ENCODE measurements at places on chromosomes 7 and 10.

DNA sequence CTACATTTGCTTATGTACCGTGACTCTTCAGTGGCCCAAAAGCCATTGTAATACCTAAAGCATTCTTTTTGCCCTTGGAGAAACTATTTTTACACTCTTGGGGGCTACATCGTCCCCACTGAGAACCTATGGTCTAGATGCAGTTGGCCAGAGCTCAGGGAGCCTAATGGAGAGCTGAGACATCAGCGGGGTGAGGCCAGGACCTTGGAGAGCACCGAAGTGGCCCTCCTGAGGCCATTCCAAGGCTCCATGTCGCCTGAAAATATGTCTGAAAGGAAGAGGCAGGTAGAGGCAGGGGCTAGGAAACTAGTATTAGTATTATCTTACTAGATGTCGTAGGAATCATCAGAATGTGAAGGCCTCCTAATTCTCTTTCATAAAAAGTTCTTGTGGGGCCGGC, 4.9 kb downstream of the PKD2L1 start:
- no peak for DNase-seq

DNA sequence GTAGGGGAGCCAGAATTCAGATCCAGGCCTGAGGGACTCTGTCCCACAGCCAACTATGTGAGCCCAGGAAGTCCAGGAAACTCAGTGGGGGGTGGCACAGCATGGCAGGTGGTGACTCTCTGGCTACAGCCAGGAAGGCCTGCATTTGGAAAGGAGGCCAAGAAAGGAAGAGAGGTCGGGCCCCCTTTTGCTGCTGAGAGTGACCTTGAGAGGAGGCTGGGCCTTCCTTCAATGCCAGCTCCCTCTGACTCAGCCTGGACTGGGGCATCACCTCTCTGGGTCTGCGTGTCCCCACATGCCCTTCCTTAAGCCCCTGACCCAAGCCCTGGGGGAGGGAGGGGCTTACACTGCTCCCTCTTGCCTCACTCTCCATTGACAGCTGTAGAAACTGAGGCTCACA, 6.4 kb upstream of the MYL10 start:
- no peak for DNase-seq

GRCh38 chr7:97149843-97150242, 32.3 kb downstream of the SDHAF3 start:
- no peak for DNase-seq

- DNase-seq: no peak
These were observed 191.6 kb downstream of the BICC1 start for GRCh38 chr10:58704226-58704625.

DNA sequence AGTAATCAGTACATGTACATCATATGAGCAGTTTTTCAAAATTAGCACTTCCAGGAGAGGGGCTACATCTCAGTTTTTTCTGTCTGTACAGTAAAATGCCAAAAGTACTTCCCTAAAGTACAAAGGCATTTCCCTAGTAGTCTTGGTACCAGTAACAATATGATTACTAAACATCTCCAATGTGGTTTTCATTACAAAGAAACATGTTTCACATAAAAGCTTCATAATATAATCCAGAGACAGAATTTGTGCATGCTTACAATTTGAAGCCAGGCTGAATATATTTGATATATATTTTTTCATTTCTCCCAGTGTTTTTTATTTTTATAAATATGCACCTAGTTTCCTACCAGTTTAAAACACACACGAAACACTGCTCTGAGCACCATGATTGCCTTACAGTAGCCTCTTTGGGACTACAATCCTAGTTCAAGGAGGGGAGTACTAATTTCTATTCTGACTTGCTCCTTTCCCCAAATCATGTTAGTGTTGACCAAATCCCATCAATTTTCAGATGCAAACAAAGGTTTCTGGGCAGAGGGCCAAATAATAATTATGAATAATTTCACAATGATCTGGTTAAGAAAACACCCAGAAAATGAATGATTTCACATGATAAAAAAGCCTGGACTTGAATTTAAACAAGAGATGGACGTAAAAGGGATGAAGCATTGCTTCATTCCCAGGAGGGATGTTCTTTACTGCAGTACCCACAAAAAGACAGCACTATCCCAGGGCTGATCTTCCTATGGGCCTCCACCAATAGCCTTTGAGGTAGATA, 201.3 kb downstream of the SLC25A13 start:
- no peak for DNase-seq

DNA sequence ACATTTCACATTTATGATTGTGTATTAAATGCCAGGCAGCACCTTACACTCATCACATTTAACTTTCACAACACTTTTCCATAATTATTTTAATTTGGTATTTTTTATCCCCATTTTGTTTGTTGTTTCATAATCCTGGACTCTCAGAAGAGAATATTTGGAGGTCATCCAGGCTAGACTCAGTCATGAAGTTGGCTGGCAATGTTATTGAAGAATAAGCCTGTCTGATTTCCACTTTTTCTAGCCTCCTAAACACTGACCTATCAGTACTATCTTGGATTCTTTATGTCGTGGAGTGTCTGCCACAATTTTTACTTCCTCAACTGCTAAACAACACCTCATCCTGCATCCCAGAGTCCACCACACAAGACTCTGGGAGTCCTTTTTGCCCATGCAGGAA, 372.3 kb upstream of the NRP1 start:
- DNase-seq: no peak

GRCh38 chr10:127168261-127168660, 28.1 kb downstream of the INSYN2A start:
- no peak for DNase-seq

GRCh38 chr10:75530299-75530698, 98.9 kb downstream of the LRMDA start:
- DNase-seq: no peak

- DNase-seq: no peak
These were observed 313.6 kb downstream of the DOCK4 start for GRCh38 chr7:111892588-111892987.

- DNase-seq: no peak
These were observed 24.3 kb downstream of the RGS10 start for GRCh38 chr10:119518176-119518575.

GRCh38 chr7:41910940-41911600, 208.2 kb upstream of the INHBA start:
- no peak for DNase-seq

- DNase-seq: no peak
These were observed 14.8 kb downstream of the NPS start for GRCh38 chr10:127563718-127564553.

DNA sequence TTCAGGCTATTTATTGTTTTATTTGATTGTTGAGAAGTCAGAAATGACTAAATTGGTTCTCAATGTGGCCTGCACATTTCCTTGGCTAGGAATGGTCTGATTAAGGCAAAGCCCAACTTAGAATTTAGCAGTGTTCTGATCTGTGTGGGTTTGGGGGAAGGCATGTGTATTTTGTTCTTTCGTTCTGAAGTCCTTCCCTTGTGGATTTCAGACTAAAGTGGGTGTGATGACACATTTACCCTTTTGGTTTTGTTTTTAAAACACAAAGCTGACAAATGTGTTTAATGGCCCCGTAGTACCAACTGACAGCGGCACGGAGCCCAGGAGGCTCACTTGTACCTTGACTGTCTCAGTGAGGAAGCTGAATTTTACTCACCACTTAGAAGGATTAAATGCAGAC, 452.3 kb upstream of the GALNT17 start:
- DNase-seq: no peak

GRCh38 chr7:77269360-77270093, 69.9 kb upstream of the FGL2 start:
- DNase-seq: no peak

DNA sequence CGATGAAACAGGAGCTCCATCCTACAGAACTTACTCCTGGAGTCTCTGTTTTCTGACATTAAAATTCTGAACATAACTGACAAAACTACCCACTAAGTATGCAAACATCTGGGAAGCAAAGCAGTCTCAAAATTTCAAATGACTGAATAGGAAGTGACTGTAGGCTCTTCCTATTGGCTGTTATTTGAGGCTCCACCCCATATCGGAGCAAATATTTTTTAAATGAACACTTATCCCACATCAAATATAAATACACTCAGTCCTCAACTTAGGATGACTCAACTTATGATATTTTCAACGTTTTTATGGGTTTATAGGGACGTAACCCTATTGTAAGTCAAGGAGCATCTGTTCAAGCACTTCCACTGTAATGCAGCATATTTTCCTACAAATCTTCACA, 8.8 kb downstream of the HSPA12A start:
- DNase-seq: no peak

- no peak for DNase-seq
These were observed 93.6 kb downstream of the HGF start for GRCh38 chr7:81676105-81676811.

DNA sequence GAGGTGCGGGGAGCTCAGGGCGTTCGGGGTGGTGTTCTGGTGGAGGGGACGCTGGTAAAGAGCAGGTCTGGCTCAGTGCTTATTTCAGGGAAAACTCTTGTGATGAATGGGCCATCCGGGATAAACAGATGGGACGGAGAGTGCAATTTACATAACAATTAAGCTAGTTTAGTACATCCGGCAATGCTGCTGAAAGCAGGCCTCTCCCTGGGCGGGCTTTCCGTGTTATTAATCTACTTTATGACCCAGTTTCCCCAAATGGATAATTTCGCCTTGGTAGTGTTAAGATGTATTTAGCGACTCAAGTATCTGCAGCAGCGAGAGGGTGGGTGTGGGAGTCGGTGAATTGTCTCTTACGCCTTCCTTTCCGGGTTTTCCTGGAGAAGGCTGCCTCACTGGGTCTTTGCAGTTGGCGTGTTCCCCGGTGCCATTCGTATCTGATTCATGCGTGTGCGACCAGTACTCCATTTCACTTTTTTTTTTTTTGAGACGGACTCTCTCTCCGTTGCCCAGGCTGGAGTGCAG, 25.2 kb downstream of the FOXK1 start:
- DNase-seq: no peak

GRCh38 chr7:132149436-132150304, 426.6 kb downstream of the PLXNA4 start:
- DNase-seq: no peak

DNA sequence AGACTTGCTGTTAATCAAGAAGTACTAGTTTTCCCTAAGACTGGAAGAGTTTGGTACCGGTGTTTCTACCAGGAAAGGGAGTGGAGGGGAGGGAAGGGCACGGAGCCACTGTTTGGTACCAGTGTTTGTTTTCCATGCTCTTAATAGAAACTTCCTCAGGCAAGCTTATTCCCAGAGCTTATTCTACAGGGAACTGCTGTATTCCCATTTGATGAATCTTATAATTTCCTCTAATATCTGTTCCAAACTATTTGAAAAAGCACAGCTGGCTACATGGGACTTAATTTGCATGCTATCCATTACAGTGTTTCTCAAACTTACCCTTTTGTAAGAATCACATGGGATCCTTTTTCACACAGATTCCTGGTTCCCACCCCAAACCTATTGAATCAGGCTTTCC, 23.7 kb downstream of the SLC26A4 start:
- no peak for DNase-seq

GRCh38 chr7:28686418-28686800, 271.7 kb downstream of the TRIL start:
- DNase-seq: no peak

GRCh38 chr7:75638594-75639070, 100.1 kb downstream of the HIP1 start:
- DNase-seq: no peak

- no peak for DNase-seq
These were observed 14.0 kb upstream of the IL6 start for GRCh38 chr7:22712999-22713398.

GRCh38 chr7:116223588-116223987, 13.2 kb downstream of the TES start:
- DNase-seq: no peak

- no peak for DNase-seq
These were observed 120.6 kb downstream of the SH3PXD2A start for GRCh38 chr10:103734731-103735130.

DNA sequence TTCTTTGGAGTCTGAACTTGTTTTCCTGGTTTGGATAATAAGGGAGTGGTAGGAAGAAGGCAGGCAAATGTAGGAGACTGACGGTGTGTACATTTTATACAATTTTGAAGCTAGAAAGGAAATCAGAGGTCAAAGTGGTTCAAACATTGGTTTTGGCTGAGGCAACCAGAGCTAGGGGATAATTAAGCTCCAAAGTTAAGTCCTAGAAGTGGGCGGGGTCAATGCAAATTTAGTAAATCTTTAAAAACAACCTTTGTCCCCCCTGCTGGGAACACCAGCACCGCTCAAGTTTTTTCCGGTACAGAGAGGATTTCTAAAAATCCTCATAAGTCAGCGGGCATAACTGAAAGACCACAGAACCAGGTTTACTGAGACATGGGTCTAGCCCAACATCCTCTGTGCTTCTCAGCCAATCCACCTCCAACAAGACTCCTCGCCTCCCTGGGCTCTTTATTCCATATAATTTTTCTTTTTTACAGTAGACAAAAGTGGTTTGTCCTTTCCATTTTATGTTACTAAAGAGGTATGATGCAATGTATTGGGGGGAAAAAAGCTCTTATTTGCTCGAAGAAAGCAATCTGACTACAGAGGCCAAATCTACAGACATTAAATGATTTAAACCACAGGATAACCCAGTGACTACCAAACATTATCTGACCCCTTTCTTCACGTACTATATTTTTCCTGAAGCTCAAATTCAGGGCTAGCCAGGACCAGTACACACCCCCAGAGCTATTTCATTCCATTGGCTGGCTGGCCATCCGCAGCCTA, 1.6 kb downstream of the GLUD1 start:
- no peak for DNase-seq

- no peak for DNase-seq
These were observed 99.3 kb upstream of the NFE2L3 start for GRCh38 chr7:26052706-26053105.

DNA sequence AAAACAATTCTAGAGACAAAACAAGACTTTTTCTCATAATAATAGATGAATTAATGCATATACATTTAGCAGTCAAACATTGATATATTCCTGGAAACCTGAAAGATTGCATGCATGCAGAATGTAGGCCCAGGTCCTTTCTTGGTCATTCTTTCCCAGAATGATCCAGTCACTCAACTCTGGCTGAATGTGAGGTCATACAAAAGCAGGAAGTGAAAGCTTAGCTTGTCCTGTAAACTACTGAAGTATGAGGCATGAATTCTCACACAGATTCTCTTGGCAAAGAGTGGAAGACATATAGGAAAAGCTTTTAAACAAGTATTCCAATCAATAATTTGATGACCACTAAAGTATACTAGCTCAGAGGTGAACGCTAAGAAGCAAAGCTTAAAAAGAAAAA, 253.9 kb downstream of the PPP1R3A start:
- no peak for DNase-seq

DNA sequence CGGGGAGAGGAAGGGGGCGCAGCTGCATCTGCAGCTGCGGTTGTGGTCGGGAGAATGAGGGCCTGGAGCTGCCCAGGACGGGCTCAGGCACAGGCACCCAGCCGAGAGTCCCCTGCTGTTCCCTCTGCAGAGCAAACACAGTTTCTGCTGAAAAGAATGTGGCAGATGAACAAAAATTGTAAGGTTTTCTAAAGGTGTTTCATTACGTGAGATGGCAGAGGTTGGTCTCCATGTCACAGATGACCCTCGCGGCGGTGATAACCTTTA, 456.2 kb downstream of the DNAJB6 start:
- DNase-seq: no peak

DNA sequence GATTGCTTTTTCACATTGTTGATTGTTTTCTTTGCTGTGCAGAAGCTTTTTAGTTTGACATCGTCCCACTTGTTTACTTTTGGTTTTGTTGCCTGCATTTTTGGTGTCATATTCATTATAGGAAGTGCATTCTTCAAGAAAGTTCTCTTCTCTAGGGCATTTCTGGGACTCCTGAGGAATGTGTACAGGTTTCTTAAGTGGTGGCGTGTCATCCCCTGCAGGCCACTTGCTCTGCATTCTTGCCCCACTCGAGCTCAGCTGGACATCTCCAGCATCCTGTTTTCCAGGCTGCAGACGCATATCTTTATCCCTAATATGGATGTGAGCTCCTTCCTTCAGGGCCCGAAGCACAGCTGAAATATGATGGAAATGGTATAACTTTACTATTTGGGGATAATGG, 255.6 kb upstream of the HABP2 start:
- no peak for DNase-seq
